SJCRH30 (cell line): ENCODE measurements at places on chromosomes 12 and 14.

DNA sequence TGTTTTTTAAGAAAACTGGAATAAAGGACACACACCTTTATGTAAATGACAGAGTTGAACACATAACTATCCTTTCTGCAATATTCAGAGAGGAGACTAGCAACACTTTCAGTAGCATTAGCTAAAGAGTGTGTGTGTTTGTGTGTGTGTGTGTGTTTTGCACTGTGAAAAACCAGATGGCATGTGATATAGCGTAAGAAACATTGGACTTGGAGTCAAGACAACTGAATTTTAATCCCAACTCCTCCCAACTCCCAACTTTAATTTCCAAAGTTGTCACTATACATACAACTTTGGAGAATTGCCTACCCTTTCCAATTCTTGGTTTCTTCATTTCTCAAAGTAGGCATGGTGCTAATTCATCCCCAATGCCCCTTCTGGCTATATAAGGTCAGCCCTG lies 347.8 kb downstream of the KCNH5 start:
- H3K27me3 ChIP-seq: no peaks in the 10 kb centered on the region
- no peaks in the 10 kb centered on the region for H3K36me3 ChIP-seq
- H3K4me3 ChIP-seq: no peak overlapping the region
- H3K27ac ChIP-seq: no peak overlapping the region

DNA sequence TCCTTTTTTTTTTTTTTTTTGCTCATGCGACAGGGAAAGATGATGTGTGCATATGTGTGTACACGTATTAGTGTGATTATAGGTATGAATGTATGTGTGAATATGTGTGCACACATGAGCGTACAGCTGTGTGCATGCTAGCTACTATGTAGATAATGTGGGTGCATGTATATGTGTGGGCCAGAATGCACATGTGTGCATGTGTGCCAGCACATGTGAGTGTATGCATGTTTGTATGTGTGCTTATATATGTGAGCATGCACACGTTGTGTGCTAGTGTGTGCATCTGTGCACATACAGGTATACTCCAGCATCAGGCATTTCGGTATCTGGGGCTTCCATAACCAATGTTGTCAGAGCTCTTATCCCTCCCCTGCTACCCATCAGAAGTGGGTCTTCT lies 541.1 kb downstream of the AACS start:
- H3K27me3 ChIP-seq: peaks cover 4% of the 10 kb centered on the region; the same call in 1 of the 2 replicates
- H3K4me3 ChIP-seq: no peak overlapping the region
- H3K27ac ChIP-seq: no peak overlapping the region
- no peaks in the 10 kb centered on the region for H3K4me1 ChIP-seq

- DNase-seq: peak; percentile 5
- H3K4me3 ChIP-seq: no peak overlapping the region
- no peaks in the 10 kb centered on the region for H3K27me3 ChIP-seq
- H3K36me3 ChIP-seq: no peaks in the 10 kb centered on the region
Observed at GRCh38 chr12:71804505-71804904, 35.1 kb upstream of the TBC1D15 start.

DNA sequence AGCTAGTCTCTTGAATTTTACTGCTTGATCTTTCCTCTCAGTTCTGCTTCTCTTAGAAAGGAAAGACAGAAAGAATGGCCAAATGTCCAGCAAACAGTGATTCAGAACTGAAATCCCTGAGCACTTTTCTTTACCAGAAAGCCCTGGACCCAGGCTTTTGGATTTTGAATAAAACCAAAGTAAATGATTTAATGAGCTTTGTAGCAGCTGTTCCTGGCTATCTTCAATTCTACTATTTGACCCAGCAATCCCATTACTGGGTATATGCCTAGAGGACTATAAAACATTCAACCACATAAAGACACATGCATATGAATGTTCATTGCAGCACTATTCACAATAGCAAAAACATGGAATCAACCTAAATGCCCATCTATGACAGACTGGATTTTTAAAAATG lies 187.2 kb downstream of the PRKD1 start:
- H3K36me3 ChIP-seq: no peaks in the 10 kb centered on the region
- no peak overlapping the region for H3K4me3 ChIP-seq
- H3K4me1 ChIP-seq: peaks cover 55% of the 10 kb centered on the region
- DNase-seq: no peak
- H3K27me3 ChIP-seq: no peaks in the 10 kb centered on the region
- H3K27ac ChIP-seq: peak overlapping the region; percentile 25

DNA sequence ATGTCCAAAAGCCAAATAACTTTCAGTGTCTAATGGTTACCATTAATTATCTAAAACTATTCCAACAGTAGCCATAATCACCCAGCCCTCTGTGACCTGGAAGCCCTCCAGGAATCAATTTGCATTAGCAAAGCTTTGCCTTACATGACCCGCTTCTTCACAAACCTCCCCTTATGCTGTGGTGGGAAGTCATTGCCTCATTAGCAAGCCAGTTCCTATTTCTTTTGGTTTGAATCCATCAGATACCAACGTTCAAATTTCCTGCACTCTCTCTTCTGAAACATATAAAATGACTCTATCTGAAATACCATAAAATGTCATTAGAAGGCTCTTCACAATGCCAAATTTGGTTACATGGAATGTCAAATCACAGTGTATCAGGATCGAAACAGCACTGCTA lies 268.3 kb upstream of the PRKD1 start:
- H3K4me3 ChIP-seq: no peak overlapping the region
- DNase-seq: no peak
- no peaks in the 10 kb centered on the region for H3K4me1 ChIP-seq
- H3K27ac ChIP-seq: no peak overlapping the region
- H3K36me3 ChIP-seq: no peaks in the 10 kb centered on the region
- no peaks in the 10 kb centered on the region for H3K27me3 ChIP-seq

DNA sequence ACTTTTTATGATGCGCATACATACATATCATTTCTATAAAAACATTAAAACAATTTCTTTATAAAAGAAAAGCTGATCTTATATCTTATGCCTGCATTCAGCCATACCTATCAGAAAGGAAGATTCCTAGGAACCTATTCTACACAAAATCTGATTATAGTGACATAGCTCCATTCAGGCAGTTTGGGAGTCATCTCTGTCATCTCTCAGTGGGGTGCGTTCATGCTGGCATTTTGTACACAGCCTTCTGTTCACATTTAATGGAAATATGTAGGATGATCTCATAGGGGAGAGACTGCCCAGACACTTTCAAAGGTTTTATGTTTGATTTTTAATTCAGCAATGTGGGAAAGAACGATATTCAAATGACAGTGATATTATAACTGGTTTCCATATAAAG lies 52.9 kb downstream of the ATL1 start:
- no peak overlapping the region for H3K27ac ChIP-seq
- no peaks in the 10 kb centered on the region for H3K4me1 ChIP-seq
- no peaks in the 10 kb centered on the region for H3K27me3 ChIP-seq
- H3K4me3 ChIP-seq: no peak overlapping the region
- no peaks in the 10 kb centered on the region for H3K36me3 ChIP-seq

GRCh38 chr12:59383079-59383822 lies 212.6 kb upstream of the SLC16A7 start:
- no peak for DNase-seq
- H3K27me3 ChIP-seq: no peaks in the 10 kb centered on the region
- no peak overlapping the region for H3K4me3 ChIP-seq
- no peaks in the 10 kb centered on the region for H3K36me3 ChIP-seq
- no peaks in the 10 kb centered on the region for H3K4me1 ChIP-seq
